Activated CD8-positive, alpha-beta memory T cell treated with anti-CD3 and anti-CD28 coated beads for 1 hour (primary cell): ENCODE measurements at places on chromosomes 3 and 15.

DNA sequence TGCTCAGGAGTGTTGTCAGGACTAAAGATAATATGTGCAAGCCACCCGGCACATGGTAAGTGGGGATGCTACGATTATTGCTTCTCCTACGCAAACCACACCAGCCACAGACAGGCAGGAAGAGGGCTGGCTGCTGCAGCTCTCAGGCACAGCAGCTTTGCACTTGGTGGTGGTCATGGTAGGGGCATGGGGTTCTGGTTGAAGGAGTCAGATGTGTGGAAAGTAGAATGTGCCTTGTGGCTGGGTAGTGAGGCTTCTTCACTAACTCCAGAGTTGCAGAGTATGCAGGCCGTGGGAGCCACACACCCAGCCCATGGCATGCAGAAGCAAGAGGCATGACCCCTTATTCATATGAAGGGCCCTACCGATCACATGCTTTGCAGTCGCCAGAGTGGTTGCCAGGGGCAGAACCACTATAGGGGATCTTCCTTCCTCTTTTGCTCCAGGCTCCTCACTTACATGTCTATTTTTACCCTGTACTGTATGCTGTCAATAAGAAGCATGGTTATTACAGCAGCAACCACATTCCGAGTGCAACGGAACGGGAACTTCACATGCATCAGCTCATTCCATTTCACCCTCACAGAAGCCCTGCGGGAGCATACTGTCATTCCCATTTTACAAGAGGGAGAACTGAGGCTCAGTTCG lies 59.2 kb upstream of the HERC1 start:
- DNase-seq, result peak; percentile 53

DNA sequence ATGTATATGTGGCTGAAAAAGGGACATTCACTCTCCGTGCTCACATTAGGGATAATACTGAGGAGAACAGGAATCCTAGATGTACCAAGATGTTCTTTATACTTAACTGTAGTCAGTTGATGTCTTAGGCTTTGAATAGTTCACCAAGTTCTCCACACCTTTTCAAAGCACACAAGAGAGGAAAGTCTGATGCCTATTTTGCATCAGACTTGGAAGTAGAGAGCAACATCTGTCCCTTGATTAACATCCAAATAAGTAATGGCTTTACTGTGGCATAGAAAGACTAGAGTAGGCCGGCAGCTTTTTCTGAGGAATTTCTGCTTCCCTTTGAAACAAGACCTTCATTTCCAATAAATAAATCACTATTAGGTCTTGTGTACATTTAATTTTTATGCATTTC lies 34.0 kb downstream of the PIGB start:
- no peak for DNase-seq

DNA sequence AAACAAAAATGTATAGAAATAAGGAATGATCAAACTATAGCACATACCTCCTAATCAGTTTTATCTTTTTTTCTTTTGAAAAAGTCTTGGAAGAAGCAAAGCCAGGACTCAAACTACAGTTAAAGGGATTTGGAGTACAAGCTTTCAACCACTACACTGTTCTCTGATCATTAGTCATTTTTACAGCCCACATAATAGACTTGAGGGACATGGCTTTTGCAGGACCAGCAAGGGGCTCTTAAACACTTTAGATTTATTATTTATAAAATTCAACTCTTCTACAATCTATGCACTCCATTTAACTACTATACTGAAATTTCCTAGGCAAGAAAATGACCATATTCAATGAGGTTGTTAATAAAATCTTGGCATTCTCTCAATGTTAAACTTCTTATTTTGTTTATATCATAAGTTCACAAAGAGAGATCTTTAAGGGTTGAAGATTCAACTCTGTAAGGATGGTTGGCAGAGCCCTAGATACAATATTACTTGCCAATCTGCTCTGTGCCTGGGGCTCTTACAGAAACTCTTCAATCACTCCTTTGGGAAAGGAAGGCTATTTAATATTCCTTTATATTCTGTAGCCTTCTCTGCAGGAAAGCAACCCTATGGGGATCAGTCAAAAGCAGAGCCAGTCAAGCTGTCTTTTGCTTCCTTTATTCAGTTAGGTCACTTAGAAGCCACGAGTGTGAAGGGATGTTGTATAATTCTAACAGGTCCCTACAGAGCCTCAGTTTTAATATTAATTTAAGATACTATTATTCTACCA lies 557.7 kb upstream of the SGO1 start:
- DNase-seq, result no peak

- DNase-seq, result no peak
These were observed 11.2 kb downstream of the TGM4 start for GRCh38 chr3:44885618-44886017.

GRCh38 chr15:70530017-70530499 lies 233.3 kb downstream of the UACA start:
- DNase-seq, result no peak
